Mesothelial cell of epicardium (in vitro differentiated cells): ENCODE measurements at places on chromosomes 7 and 10. TPM values are rescaled to one million over a fixed set of nuclear protein-coding genes. Genes with fewer than 3 reads are reported as not detected.

Gene FAM25A
- total RNA-seq, result not detected in 3 replicates

GRCh38 chr7:35747611-35748010 lies 52.7 kb upstream of the HERPUD2 start:
- H3K27ac ChIP-seq, result peak overlapping the region; percentile 84
- no peaks in the 10 kb centered on the region for H3K27me3 ChIP-seq
- peaks cover under 1% of the 10 kb centered on the region for H3K36me3 ChIP-seq
- H3K4me1 ChIP-seq, result peaks cover 27% of the 10 kb centered on the region
- DNase-seq, result no peak

DNA sequence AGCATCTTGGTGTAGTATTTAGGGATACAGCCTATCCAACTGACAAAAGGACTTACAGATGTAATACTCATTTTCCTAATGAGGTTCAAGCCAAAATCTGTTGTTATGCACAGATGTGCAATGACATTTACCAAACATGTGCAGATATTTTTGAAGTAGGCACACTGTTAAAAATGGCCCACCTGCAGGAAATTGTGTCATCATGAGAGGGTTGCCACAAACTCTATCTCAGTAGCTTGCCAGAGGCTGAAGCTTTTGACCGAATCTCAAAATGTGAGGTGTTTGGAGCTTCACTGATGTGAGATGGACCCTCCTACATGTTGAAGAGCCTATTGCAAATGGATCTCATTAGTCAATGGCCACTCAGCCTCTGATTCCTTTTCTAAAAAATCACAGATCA lies 89.7 kb upstream of the CSTF2T start:
- H3K36me3 ChIP-seq, result peaks cover 24% of the 10 kb centered on the region
- H3K27me3 ChIP-seq, result no peaks in the 10 kb centered on the region
- no peak overlapping the region for H3K27ac ChIP-seq
- no peak for DNase-seq

- no peaks in the 10 kb centered on the region for H3K4me1 ChIP-seq
- H3K27me3 ChIP-seq, result peaks cover 2% of the 10 kb centered on the region
- no peak overlapping the region for H3K4me3 ChIP-seq
- no peak overlapping the region for H3K27ac ChIP-seq
- no peaks in the 10 kb centered on the region for H3K36me3 ChIP-seq
Measured at GRCh38 chr10:31083765-31084184, 52.1 kb upstream of the ZNF438 start.

- no peaks in the 10 kb centered on the region for H3K36me3 ChIP-seq
- no peaks in the 10 kb centered on the region for H3K4me1 ChIP-seq
- H3K4me3 ChIP-seq, result no peak overlapping the region
- peaks cover 15% of the 10 kb centered on the region for H3K27me3 ChIP-seq
- no peak for DNase-seq
- H3K27ac ChIP-seq, result no peak overlapping the region
Measured at GRCh38 chr7:8724080-8724718, 290.8 kb downstream of the NXPH1 start.
